ENCODE measurements at places on chromosomes 12 and 14.

- no peak for DNase-seq
Observed at GRCh38 chr12:74365178-74365964, 172.3 kb upstream of the ATXN7L3B start.

- DNase-seq: no peak
Observed at GRCh38 chr14:59018978-59019377, 169.5 kb upstream of the DAAM1 start.

DNA sequence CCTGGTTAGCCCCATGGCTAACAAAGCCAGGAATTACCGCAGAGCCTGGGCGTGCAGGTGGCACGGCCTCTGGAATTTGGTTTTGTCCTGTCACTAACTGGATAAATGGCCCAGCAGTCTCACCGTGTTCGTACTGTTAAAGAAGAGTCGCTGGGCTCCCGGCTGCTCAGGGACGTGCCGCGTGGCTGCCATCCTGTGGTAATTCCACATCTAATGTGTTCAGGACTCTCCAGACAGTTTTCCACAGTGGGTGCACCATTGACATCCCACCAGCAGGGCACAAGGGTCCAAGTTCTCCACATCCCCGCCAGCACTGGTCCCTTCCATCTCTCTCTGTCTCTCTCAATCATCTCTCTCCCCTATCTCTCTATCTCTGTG is 19.6 kb downstream of the NOC4L start:
- no peak for DNase-seq

- DNase-seq: no peak
Observed at GRCh38 chr14:71764701-71765382, 167.4 kb upstream of the RGS6 start.

GRCh38 chr12:125194163-125194773 is 129.0 kb downstream of the AACS start:
- DNase-seq: no peak

- peak; percentile 70 for DNase-seq
Observed at GRCh38 chr14:63388766-63389431, 70.2 kb upstream of the GPHB5 start.

- peak; percentile 79 for DNase-seq
Observed at GRCh38 chr12:49089821-49090773, 4.5 kb downstream of the DHH start.

DNA sequence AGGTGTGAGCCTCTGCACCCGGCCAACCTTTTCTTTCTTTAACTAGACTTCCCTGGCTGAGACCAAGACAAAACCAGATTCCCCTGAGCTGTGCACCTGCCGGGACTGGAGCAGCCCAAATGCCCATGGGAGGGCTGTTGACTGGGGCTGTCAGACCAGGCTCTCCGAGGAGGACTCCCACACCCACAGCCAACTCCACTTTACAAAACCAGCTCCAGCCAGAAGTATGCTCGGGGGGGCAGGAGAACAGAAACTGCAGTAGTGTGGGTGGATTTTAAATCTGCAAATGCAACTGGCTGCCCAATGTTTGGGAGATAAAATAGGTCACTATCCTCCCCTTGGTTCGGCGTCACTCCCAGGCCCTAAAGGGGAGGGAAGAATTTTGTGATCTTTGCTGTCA is 78.5 kb downstream of the VCPKMT start:
- DNase-seq: peak; percentile 88

GRCh38 chr12:15558915-15559528 is 230.2 kb downstream of the EPS8 start:
- DNase-seq: peak; percentile 20

GRCh38 chr12:64036414-64036813 is 185.7 kb downstream of the KICS2 start:
- DNase-seq: no peak

GRCh38 chr14:105748204-105748578 is 221.8 kb downstream of the TMEM121 start:
- DNase-seq: no peak

DNA sequence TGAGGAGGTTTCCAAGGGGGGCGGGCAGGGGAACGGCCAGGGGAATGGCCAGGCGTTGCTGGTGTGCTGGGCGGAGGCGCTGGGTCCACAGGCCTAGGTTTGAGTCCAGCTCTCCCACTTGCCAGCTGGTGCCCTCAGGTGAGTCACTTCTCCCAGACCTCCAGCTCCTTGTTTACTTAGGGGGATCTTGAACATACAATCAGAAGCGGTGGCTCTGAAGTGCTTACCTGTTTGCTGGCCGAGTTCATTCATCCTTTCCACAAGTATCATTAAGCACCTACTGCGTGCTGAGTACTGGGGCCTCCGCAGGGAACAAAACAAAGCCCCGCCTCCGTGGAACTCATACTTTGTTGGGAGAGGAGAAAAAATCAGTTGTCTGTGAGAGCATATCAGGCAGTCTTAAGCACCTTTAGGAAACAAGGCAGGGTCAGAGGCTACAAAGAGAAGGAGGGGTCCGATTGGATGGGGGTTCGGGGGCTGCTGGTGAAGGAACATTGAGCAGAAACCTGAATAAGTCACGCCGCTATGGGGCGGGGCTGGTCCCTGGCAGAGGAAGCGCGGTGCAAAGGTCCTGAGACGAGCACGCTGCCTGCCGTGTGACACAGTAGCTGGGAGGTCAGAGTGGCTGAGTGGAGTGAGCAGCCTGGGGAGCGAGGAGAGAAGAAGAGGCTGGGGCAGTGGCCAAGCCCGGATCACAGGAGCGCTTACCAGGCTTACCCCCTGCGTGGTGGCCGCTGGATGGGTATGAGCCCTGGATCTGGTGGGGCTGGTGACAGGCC is 15.1 kb downstream of the MVK start:
- no peak for DNase-seq

DNA sequence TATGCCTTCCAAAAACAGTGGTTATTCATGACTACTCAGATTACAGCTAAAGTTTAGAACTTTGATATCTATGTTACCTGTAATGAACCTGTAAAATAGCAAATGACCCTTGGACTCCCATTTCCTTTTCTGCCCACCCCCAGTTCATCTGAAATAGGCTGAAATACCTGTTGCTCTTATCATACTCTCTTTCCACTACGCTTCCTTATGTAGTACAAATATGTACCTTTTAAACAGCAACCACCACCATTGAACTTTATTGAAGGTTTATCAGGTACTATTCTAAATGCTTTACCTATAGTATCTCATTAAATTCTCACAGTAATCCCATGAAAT is 239.7 kb downstream of the SSPN start:
- DNase-seq: no peak

GRCh38 chr12:9784326-9784725 is 23.6 kb upstream of the CD69 start:
- no peak for DNase-seq

GRCh38 chr12:19688532-19688931 is 249.2 kb downstream of the AEBP2 start:
- DNase-seq: no peak

- DNase-seq: peak; percentile 51
Observed at GRCh38 chr12:64006211-64006825, 161.8 kb downstream of the SRGAP1 start.

GRCh38 chr14:106792543-106792942 is 1266.2 kb downstream of the TMEM121 start:
- DNase-seq: no peak

DNA sequence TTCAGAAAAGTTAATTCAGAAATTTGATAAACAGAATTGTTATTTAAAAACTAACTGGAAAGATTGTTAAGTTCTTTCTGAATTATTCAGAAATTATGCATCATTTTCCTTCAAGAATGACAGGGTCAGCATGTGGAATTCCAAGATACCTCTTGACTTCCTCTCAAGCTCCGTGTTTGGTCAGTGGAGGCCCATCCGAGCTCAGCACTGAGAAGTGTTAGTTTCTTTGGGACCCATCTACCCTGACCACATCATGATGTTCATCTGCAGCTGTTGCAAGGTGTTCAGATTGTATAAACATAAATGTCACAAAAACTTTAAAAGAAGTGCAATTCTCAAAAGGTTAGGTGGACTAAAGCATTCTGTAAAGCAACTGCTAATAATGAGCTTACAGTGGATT is 33.7 kb downstream of the MDM2 start:
- no peak for DNase-seq

- DNase-seq: no peak
Observed at GRCh38 chr12:123643911-123644310, 10.3 kb downstream of the GTF2H3 start.

DNA sequence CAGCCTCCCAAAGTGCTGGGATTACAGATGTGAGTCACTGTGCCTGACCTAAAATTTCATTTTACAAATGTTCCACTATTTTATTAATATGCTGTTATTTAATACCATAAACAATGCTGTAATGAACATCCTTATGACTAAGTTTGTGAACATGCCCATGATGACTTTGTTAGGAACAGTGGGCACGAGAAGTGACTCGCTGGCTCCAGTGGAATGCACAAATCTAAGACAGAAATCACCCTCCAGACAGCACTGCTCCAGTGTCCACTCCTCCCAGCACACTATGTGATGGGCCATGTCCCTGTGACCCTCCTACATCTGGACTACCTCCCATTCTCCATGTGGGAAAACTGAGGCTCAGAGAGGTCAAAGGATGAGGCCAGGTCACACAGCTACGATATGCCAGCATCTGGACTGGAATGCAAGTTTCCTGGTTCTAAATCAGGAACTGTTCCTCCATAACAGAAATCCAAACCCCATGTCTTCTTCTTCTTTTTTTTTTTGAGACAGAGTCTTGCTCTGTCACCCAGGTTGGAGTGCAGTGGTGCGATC is 57.9 kb downstream of the GPR68 start:
- DNase-seq: no peak

DNA sequence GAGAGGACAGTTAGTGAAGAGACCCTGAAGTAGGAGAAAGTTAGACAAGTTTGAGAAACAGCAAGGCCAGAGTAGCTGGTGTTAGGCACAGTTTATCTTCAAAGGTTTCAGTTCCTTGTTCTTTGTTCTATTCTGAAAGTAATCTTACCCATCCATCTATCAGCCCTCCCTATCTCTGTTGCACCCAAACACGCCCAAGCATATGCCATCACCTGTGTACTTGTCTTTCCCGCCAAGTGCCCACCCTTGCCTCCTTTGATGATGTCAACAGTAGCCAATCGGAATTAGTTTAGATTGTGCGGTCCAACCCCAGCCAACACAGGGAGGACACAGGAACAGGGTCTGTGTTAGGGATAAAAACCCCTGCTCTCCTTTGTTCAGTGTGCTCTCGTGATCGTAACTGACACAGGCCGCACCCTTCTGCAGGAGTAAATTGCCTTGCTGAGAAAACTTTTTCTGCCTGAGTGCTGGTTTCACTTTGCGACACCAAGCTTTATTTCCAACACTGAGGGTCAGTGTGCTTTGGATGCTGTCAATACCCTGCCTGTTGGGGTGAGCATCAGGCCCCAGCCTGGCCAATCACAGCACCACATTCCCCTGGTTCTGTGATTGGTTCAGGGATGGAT is 4.7 kb upstream of the TMEM229B start:
- no peak for DNase-seq

DNA sequence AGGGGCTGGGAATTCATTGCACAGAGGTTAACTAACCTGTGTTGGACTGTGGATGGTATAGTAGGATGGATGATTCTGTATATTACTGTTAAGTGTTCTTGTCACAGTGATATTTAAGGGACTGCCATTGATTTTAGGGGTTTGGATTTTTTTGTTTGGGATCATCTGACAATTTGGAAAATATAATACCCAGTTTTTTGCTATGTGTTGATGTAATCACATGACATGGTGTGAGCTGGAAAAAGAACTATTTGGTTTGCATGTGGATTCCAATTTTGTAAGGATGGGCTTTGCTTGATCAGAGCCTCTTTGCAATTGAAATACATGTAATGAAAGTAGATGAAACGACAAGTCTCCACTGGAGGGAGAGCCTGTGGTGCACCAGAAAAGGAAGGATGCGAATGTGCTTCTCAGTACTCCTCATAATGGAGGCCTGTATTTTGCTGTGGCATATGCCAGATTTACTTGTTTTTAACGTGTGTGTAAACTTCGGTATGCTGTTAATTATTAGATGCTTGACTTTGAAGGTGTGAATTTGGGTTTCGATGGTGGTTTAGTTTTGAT is 2.7 kb downstream of the DYRK2 start:
- peak; percentile 46 for DNase-seq

GRCh38 chr12:124663771-124664366 is 96.5 kb upstream of the NCOR2 start:
- DNase-seq: no peak

- no peak for DNase-seq
Observed at GRCh38 chr12:117861691-117862090, 107.1 kb downstream of the KSR2 start.

DNA sequence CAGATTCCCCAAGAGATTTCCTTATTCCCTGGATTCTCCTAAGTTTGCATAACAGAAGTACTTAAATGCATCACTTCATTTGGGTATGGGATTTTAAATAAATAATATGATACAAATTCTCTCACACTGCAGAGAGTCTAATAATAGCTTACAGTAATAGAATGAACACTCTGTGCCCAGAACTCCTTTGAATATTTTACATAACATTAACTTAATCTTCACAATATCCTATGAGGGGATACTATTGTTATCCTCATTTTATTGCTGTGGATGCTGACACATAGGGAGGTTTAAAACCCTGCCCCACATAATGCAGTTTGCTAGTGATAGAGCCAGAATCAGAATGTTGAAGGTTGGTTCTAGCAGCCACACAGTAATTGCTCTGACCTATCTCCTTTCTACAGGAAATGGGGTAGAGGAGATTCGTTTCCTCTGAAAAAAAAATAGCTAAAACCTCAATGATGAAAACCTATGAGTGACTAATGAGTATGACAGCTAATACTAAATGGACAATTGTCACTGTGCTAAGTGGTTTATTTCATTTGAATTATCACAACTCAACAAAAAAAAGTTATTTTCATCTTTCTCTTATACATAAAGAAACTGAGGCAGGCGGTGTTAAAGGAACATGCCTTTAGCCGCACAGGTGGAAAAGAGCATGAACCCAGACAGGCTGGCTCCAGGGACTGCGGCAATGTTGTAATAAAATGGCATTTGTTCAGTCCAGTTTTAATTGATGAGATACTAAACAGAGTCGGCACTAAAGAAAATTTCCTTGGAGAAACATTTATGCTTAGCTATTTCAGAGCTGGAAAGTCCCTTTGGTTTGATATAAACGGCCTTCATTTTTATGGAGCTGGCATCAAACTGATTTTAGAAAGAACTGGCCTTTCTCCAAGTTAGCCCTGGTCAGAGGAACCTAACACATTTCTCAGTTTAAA is 880.9 kb downstream of the NRXN3 start:
- DNase-seq: no peak

All from suppressor macrophage treated with lipopolysaccharide for 1 hour (primary cell).